ENCODE measurements at places on chromosomes 11 and 22. TPM values are rescaled to one million over a fixed set of nuclear protein-coding genes. Genes with fewer than 3 reads are reported as not detected.

CABP7 gene
- total RNA-seq, result 0.20 TPM

PNPLA5 gene
- total RNA-seq, result not detected

C11orf52 gene
- not detected for total RNA-seq

CELSR1 gene
- total RNA-seq, result 0.38 TPM

HEPN1 gene
- total RNA-seq, result not detected

UFD1 gene
- total RNA-seq, result 107 TPM

GSTP1 gene
- total RNA-seq, result 363 TPM

RAC2 gene
- total RNA-seq, result 432 TPM

CRYBB1 gene
- total RNA-seq, result not detected

ST14 gene
- total RNA-seq, result 0.28 TPM

OR51B2 gene
- not detected for total RNA-seq

OR51Q1 gene
- total RNA-seq, result not detected

- DNase-seq, result no peak
These were observed 41.6 kb downstream of the BUD13 start for GRCh38 chr11:116731097-116731761.

DNA sequence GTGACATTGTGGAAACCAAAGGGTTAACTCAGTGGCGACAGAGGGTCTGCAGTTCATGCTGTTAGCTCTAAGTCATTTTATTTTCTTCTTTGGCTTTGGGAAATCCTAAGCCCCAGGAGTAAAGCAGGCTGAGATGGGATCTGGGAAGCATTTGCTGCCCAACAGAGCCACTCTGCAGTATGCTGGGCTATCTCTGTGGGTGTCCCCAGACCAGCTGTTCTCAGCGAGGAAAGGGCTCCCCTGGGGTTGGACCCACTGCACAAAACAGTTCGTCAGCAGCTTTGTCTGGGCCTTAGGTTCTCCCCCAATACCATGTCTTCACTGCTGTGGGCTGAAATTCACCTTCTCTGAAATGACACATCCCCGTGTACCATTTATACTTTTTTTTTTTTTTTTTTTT lies 34.0 kb downstream of the KREMEN1 start:
- no peak for DNase-seq

DNA sequence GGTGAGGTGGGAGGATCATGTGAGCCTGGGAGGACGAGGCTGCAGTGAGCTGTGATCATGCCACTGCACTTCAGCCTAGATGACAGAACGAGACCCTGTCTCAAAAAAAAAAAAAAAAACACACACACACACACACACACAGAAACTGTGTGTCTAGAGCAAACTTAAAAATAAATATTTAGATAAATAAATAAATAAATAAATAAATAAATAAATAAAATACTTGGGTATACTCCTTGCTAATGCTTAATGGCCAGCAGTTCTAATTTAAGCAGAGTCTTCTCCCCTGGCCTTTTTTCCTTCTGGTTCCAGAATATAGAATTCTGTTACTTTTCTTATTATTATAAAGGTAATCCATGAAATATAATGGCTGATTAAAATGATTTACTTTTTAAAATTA lies 5.1 kb upstream of the ARL2 start:
- DNase-seq, result no peak

GRCh38 chr11:17516551-17517150 lies 27.6 kb downstream of the USH1C start:
- DNase-seq, result no peak

DNA sequence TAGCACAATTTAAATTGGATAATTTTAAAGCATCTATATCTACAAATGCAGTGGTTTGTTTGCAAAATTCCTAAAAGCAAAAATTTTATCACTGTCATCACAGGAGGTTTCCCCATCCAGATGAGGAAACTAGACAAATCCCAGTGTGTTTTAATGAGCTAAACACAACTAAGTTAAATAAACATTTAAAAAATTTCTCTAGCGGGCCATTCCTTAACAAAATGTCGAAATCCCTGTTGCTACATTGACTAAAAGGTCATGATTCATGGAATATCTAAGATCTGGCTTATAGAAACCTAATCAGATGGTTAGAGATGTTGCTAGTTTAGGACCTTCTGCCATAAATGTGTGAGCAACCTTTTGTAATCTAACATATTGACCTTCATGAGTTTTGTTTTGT lies 107.3 kb upstream of the BDNF start:
- DNase-seq, result no peak

GRCh38 chr11:2661173-2662023 lies 38.4 kb downstream of the KCNQ1OT1 start:
- no peak for DNase-seq

DNA sequence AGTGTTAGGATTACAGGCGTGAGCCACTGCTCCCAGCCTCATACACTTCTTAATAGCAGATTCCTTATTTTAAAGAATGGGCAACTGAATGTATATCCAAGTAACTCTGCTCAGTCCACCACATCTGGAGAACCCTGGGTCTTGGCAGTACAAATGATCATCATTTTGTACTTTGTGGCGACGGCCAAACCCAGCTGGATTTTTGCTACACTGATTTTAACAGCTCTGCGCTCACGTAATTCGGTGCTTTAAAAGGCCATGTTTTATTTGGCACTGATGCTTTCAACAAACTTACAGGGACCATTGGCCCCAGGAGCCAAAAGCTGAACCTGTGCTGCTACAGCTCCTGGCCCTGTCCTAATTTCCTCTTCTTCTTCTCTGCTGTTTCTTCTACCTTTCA lies 60.8 kb upstream of the PDE3B start:
- no peak for DNase-seq

DNA sequence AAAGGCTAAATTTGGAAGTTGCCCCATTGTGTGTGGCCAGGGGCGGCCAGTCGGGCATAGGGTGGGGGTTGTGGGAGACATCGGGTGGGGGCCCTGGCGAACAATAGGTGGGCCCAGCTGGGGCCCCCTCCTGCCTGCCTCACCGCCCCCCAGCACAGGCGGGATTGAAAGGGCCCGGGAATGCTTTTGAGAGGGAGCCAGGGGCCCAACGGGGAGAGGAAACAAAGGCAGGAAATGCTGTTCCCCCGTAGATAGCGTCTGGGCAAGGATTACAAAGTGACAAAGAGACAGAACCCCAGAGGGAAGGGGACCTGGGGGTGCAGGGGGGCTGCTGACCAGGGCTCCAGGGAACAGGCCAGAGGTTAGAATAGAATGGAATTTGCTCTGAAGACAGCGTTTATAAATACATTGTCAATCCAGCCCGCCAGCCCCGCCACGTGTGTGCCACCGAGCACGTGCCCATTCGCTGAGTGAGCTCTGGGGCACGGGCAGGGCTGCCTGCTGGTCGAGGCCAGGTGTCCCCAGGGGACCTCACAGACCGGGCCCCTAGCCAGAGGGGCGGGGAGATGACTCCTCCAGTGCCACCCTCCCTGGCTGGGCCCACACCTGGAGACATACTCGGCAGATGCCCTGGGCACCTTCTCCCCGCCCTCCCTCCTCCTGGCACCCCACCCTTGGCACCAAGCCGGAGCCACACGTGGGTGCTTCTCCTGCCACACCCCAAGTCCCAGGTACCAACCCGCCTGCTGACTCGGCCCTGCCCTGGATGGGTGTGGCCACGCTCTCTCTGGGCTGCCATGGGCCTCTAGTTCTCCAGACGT lies 9.7 kb downstream of the PDGFB start:
- no peak for DNase-seq

GRCh38 chr22:28883917-28884746 lies 760 bp downstream of the ZNRF3 start:
- peak; percentile 32 for DNase-seq

DNA sequence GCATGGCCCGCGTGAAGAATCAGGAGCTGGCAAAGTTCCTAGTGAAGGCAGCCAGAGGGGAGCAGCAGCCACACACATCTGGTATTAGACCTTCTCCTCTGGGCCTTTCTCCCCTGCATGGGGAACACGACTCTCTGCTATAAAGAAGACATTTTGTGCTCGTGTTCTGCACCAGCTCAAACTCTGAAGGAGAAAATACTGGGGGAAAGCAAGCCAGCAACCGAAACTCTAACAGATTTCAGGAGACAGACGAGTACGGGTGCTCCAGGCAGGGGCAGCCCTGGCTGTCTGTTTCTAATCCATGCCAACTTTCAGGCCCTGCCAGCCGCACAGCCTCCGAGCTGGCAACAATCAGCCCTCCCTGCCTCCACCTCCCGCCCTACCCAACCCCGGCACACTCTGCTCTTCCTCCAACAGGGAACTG lies 296.3 kb downstream of the BRD1 start:
- no peak for DNase-seq

- DNase-seq, result no peak
These were observed 50.4 kb downstream of the TENM4 start for GRCh38 chr11:79390477-79390876.

DNA sequence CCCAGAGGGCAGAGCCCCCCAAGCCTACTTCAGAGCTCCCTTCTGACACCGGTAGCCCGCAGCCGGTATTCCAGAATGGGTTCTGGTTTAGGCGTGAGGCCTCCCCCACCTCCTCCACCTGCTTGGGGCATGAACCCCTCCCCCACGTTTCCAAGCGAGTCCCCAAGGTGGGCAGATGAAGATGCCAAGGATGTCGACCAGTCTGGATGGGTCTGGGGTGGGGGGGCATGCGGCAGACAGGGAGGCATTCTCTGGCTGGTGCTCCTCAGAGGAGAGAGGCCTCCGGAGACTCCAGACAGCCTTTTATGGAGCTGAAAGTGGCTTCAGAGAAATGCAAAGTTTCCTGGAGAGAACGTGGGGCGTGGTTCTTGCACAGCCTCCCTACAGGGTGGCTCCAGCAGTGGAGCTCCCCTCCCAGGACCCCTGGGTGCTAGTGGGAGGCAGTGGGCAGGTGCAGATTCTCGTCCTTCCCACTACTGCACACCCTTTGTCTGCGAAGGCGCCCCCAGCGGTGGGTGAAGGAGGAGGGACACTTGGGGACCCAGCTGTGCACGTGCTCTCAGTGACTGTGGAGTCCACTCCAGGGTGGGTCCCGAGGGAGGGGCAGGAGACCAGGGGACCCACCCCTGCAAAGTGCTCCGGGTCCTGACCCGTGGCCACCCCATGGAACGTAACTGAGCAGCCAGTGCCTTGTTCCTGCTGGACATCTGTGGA lies 4.2 kb downstream of the CCND1 start:
- DNase-seq, result no peak

DNA sequence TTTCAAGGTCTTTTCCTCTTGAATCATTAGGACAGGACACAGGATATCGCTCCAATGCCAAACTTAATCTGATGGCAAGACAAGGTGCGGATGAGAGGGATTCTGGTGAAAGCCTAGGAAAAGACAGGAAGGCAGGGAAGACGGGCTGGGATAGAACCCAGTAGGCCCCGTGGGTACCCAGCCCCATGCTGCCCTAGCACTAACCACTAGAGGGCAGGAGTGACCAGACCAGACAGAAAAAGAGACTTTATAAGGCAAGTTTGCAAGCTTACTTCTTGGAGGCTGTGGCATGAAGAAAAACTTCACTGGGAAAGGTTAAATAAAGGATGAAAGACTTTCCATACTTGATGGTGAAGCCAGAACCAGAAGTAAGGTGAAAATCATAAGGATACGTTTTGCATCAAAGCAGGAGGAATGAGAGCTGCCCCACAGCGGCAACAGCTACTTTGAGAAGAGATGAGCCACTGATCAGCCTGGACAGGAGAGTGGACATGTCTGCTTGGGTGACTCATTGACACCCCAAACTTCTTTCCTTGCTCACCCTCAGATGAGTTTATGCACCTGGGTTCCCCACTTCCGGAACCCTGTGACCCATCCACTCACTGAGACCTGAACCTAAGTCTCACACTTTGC lies 39.8 kb downstream of the SYN3 start:
- DNase-seq, result peak; percentile 10

GRCh38 chr11:89275966-89276365 lies 98.3 kb downstream of the TYR start:
- no peak for DNase-seq

DNA sequence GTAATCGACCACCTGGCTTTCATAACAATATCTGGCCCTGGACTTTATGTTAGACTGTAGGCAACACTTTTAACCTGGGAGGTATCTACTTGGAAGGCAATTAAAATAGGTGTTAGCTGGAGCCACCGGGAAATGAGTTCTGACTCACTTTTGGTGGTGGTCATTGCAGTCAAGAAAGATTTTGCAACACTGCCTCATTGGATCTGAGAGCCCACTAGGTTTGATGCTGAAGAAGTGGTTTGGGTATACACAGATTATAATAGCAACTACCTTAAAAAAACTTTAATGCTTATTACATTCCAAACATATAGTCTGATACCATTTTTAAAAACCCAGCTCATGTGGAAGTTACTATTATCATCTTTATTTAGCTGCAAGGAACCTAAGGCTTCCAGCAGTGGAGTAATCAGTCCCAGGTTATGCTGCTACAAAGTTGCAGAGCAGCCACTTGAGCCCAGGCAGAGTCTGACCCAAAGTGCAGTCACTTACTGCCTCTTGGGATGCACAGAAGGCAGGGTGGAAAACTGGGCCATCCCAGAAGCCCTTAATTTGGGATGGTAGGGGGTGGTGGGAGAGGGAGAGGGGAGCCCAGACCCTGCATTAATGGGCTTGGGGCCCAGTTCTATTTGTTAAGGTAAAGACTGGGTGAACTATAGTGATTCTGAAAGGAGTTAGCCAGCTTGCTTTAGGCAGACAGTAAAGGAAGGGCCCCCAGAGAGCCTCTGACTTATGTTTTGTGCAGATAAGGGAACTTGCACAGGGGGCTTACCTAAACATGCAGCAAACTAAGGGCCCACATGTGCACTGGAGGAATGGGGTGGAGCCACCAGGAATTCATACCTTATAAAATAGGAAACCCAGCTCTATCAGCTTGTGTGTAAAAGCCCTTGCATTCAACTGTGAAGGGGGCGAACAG lies 149.4 kb downstream of the SNX19 start:
- no peak for DNase-seq

DNA sequence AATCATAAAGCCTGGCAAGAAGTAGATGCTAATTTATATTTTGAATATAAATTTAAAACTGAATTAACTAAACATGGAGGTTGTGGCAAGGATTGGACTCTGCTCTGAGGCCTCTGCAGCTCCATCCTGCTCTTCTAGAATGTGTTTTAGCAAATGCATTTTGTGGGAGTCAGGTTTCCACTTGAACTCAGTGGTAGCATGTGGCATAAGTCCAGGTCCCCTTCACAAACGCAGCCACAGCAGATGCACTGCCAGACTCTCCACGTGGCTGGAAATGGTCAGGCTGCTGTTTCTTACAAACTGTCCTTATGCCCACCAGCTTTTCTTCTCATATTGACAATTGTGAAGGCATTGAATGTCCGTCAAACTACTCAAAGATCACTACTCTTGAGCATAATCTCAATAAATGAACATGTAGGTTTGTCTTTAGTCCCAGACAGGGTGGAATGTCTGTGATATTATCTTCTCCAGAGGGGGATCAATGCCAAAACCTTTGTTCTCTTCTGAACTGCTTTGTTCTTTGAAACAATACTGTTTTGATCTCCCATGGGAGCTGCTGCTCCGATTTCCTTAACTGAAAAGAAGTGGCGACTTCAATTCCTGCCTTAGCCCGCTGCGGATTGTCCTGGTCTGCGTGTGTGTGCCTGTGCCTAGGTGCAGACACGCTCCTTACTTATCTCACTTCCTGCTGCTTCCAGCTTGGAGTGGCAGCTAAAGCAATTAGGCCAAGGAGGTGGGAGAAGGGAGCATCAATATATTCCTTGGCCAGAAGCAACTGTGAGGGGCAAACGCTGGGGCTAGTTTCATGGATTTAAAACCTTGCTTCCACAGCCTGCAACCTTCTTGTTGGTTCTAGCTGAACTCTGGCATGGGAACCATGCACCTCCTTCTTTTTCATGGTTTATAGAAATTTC lies 24.2 kb downstream of the EIF4G2 start:
- no peak for DNase-seq

- DNase-seq, result no peak
These were observed 4.2 kb downstream of the ZNF280A start for GRCh38 chr22:22515890-22516289.

All from activated T-cell treated with anti-CD3 and anti-CD28 coated beads, Interleukin-2, amount 50 U/mL, for 4 hours (primary cell).